ENCODE measurements at places on chromosomes 3 and 15. TPM values are rescaled to one million over a fixed set of nuclear protein-coding genes. Genes with fewer than 3 reads are reported as not detected.

Gene ITIH4
- 0.45 TPM for total RNA-seq

Gene TGM4
- 0.15 TPM for total RNA-seq

Gene SNX22
- total RNA-seq: under 0.01 TPM

Gene P2RY14
- total RNA-seq: not detected

Gene C3orf85
- total RNA-seq: not detected

Gene ZBTB47
- 12.8 TPM for total RNA-seq

Gene ARHGEF26
- 3.4 TPM for total RNA-seq

Gene RHOV
- not detected for total RNA-seq

Gene RTP4
- not detected for total RNA-seq

Gene PP2D1
- total RNA-seq: not detected

Gene IRAK2
- 3.0 TPM for total RNA-seq

Gene HESX1
- 1.0 TPM for total RNA-seq

Gene AP3B2
- total RNA-seq: 0.15 TPM

Gene PLA1A
- total RNA-seq: not detected

Gene ITIH1
- total RNA-seq: not detected

Gene MKRN2OS
- not detected for total RNA-seq

Gene SYNM
- 1.6 TPM for total RNA-seq

Gene ESYT3
- total RNA-seq: 0.17 TPM

Gene ZWILCH
- total RNA-seq: 34.3 TPM

Gene PLA2G4D
- not detected for total RNA-seq

Gene CCDC13
- total RNA-seq: 1.2 TPM

Gene ARPP21
- total RNA-seq: not detected

Gene IL16
- 0.34 TPM for total RNA-seq

Gene MTHFS
- 10.8 TPM for total RNA-seq

Gene TRPM1
- not detected for total RNA-seq

Gene IGSF11
- not detected for total RNA-seq

Gene SSUH2
- under 0.01 TPM for total RNA-seq

Gene PARP3
- total RNA-seq: 12.5 TPM

Gene ZBTB38
- total RNA-seq: 98.9 TPM

Gene SIDT1
- not detected for total RNA-seq
